ENCODE measurements at places on chromosomes 2 and 18.
A peak's percentile ranks its signal among the peaks of the same experiment; 100 is the strongest.

GRCh38 chr2:179272406-179273192 lies 8.0 kb upstream of the SESTD1 start:
- DNase-seq = no peak

DNA sequence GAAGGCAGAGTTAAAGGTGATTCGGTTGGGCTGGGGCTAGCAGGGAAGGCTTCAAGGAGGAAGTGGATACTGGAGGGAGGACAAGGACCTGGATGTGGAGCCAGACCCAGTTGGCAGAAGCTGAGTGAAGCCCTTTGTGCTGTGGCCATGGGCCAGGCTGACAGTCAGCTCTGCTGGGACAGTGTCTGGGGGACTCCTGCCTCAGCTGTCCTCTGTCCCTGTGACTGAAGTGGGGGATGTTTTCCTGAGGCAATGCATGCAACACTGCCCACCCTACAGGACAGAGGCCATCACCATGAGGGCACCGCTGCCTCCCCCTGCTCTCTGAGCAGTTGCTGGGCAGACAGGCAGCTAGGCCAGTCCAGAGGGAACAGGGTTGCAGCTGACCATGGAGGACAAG lies 40.0 kb downstream of the ST8SIA5 start:
- no peak for DNase-seq

- no peak for DNase-seq
Measured at GRCh38 chr2:19883971-19884720, 17.6 kb downstream of the TTC32 start.

GRCh38 chr2:105732101-105732500 lies 12.6 kb upstream of the NCK2 start:
- DNase-seq = no peak

- DNase-seq = no peak
Measured at GRCh38 chr2:133240491-133241223, 327.6 kb downstream of the NCKAP5 start.

DNA sequence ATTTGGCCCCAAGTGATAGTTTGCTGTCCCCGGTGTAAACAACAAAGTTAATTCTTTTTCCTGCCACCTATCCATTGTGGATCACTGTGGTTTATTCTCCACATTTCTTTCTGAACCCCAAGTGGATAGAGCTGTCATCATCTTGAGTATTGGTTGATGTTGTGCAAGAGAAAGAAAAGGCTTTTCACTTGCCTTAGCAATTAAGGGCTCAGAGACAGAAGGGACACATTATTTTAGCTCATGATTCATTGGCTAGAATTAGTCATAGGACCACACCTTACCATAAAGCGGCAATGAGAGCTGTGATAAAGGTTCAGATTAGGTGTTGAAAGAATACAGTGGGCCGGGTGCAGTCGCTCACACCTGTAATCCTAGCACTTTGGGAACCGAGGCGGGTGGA lies 442.1 kb upstream of the DCC start:
- DNase-seq = no peak

DNA sequence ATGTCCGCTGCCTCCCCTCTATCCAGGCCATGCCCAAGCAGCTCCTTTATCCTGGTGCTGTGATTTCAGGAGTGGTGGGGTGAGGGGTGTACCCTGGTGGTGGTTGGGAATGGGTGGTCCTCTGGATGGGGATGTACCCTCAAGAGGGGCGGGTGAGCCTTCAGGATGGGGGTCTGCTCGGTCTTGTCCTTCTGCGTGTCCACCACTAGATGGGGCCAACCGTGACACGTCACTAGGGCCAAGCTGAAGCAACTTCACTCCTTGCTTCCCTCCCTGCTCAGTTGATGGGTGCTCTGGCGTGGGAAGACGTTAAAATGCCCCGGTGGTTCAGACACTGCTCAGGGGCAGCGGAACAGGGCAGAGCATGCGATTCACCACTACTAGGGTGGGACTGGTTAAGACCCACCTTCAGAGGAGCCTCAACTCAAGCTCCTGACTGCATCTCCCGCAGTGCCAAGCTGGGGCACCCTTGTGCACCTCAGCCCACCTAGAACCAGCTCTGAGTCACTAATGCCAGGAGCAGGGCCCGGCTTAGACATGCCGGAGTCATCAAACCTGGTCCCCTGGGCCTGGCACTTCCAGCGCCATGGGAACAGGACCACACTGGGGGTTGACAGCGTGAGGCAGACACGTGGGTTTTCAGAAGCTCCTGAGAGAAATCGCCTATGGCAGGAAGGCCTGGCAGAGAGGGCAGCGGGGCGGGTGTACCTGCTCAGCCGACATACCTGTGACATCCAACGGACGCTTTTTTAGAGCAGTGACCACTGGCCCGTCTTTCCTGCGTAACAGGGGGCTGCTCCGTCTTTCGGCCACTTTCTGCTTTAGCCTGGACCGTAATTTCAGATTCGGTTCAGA lies 256.7 kb downstream of the HDAC4 start:
- DNase-seq = peak; percentile 47

DNA sequence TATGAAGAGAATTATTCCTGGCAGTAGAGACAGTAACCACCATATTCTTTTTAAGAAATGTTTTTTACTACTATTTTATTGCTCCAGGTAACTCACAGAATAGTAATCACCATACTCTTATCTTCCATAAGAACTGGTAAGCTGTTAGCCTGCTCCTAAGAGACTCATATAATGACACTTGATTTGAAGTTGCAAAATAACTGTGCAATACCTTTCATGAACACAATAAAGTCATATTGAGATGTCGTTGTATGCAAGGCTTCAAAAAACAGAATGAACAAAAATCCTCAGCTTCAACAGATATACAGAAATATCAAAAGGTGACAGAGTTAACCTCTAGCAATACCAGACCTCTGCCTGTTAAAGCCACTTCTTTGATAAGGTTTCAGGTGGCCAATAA lies 360.1 kb downstream of the NBAS start:
- no peak for DNase-seq

- no peak for DNase-seq
Measured at GRCh38 chr2:120546048-120546864, 189.4 kb upstream of the GLI2 start.

DNA sequence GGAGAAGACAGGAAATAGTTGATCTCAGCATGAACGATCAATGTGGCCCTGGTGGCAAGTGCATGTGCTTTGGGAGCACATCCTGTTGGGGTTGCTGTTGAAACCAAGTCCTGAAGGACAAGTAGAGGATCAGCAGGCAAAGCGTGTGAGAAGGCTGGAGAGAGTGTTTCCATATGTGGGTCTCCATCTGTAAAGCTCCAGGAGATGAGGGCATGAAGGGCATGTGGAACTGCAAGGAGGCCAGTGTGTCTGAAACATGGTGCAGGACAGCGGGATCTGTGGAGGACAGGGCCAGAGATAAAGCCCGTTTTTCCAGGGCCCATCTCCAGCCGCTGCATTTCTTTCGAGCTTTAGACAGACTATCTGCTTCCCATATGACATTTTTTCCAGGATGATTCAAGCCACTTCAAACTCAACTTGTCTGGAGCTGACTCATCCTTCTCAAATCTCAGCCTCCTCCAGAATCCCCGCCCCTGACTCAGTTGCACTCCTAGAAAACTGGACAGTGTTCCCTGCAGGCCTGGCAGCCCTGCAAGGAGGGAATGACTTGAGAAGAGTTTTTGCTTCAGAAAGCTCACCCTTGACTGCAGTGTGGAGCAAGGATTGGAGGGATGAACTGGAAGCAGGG lies 226.1 kb downstream of the VAPA start:
- no peak for DNase-seq

- peak; percentile 63 for DNase-seq
Measured at GRCh38 chr2:54455131-54455562, 980 bp upstream of the SPTBN1 start.

- no peak for DNase-seq
Measured at GRCh38 chr2:67384123-67384822, 12.9 kb upstream of the ETAA1 start.

- DNase-seq = no peak
Measured at GRCh38 chr2:237616734-237617586, 10.4 kb upstream of the LRRFIP1 start.

- no peak for DNase-seq
Measured at GRCh38 chr2:179467111-179467510, 202.5 kb upstream of the SESTD1 start.

- DNase-seq = no peak
Measured at GRCh38 chr2:229087843-229088516, 183.1 kb downstream of the PID1 start.

DNA sequence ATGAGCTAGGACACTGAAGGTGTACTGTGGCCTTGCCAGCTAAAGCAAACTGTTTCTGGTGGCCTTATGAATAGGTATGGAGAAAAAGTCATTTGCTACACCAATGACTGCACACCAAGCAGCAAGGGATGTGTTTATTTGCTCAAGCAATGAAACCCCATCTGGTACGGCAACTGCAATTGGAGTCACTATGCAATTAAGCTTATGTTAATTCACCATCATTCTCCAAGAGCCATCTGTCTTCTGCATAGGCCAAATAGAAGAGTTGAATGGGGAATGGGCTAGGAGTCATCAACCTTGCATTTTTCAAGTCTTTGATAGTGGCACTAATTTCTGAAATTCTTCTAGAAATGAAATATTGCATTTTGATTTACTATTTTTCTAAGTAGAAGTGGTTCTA lies 372.0 kb downstream of the KCNJ3 start:
- DNase-seq = peak; percentile 16

- DNase-seq = no peak
Measured at GRCh38 chr2:120651818-120652217, 83.8 kb upstream of the GLI2 start.

GRCh38 chr2:127641846-127642507 lies 4.0 kb upstream of the GPR17 start:
- DNase-seq = no peak

- DNase-seq = no peak
Measured at GRCh38 chr2:53202063-53202462, 565.5 kb upstream of the CHAC2 start.

DNA sequence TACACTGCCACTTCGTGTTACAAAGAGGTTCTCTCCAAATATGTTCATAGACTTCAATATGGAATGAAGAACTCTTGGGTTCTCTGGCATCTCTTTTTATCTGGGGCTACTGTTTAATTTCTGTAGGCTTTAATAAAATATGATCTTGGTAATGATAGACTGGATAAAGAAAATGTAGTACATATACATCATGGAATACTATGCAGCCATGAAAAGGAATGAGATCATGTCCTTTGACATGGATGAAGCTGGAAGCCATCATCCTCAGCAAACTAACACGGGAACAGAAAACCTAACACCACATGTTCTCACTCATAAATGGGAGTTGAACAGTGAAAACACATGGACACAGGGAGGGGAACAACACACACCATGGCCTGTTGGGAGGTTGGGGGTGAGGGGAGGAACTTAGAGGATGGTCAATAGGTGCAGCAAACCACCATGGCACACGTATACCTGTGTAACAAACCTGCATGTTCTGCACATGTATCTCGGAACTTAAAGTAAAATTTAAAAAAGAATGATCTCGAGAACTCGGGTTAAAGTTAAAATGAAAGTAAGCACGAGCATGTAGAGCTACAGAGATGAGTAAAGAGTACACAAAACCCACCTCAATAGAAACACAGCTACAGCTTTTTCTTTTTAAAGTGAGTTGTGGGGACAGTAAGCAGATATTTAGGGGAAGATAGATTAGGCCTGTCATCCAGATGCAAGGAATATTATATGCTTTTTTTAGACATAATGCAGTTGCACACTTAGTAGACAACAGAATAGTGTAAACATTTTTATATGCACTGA lies 102.3 kb downstream of the SGPP2 start:
- DNase-seq = no peak

- no peak for DNase-seq
Measured at GRCh38 chr2:9518780-9519179, 36.9 kb downstream of the ADAM17 start.

DNA sequence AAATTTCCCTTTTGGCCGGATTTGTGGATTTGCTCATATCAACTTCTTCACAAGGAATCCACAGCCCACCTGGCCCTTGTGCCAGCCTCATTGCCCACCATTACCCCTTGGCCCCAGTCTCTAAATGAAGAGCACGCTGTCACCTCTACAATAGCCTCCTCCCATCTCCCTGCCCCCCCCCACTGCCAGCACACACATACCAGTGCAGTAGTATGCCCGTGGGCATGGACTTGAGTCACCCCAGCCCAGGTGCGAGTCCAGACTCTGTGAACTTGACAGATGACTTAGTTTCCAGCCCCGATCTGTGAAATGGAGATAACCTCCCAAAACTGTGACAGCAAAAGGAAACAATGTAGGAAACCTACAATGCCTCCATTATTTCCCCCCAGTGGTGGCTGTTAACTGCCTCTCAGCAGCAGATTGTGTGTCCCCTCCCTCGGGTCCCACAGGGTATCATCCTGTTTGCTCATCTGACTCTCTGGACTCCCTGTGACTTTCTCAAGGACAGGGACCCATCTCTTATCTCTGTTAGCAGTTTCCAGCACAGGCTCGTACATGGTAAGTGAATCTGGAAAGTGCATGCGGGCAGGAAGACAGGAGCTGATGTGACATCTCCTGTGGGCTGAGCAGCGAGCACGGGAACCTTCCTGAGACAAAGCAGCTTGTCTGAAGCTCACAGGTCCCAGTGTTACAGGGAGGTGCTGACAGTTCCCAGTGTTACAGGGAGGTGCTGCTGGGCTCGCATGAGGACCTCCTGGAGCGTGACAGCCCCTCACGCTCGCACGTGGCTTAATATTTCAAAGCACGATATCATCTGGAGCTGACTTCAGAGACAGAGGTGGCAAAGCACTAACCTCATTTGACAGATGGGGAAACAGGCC lies 4.2 kb upstream of the TMEM185B start:
- no peak for DNase-seq

DNA sequence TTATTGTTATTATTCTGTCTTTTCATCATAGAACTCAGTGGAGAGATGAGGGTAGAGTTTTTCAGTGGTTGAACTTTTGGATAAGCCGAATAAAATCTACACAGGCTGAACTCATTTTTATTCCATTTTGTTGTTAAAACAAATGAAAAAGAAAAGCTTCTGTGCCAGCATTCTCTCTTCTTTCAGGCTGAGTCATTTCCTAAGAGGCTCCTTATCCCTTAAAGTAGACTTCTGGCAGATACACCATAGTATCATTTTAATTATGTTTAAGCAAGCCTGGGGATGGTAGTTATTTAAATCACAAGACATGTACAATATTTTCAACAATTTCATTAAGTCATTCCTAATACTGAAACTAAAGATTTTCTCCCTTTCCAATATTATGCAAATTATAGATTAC lies 1364.0 kb upstream of the NRXN1 start:
- DNase-seq = no peak

DNA sequence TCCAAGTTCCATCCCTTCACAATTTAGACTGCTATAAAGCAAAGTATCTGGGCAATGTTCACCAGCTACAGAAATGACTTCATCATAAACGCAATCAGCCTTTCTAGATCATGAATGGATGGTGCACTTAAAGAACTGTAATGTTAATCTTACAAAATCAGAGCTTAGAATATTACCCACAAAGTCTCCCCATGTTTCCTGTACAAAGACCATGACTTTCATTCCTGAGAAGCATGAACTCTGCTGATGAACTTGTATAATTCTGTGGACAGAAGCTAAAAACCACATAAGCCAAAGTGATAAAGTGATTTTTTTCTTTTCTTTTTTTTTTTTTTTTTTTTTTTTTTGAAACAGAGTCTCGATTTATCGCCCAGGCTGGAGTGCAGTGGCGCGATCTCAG lies 53.3 kb downstream of the C1D start:
- no peak for DNase-seq

- DNase-seq = no peak
Measured at GRCh38 chr2:143420313-143420712, 291.1 kb downstream of the ARHGAP15 start.

- no peak for DNase-seq
Measured at GRCh38 chr2:176960736-176961520, 251.7 kb upstream of the HNRNPA3 start.

GRCh38 chr2:66428986-66429612 lies 5.8 kb upstream of the MEIS1 start:
- no peak for DNase-seq

GRCh38 chr2:28038722-28039121 lies 148.2 kb downstream of the BABAM2 start:
- DNase-seq = no peak
